RCC 7860 (cell line): ENCODE measurements at places on chromosomes 16 and 17.

DNA sequence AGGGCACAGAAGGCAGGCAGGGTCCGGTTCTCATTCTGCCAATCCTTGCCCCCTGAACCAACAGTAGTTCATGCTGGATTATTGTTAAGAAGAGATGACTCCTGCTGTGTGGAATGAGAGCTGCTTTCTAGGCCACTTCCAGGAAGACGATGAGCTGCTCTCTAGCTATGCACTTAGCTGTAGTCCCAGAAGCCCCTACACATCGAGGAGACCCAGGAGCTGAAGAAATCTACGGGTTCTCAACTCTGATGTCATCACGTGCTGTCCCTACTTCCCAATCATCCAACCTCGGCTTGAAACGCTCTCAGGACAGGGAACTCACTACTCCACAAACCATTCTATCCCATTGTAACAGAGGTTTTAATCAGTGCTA lies 29.0 kb upstream of the EMP2 start:
- DNase-seq, result no peak

GRCh38 chr17:48438516-48439061 lies 8.6 kb upstream of the SKAP1 start:
- no peak for DNase-seq

DNA sequence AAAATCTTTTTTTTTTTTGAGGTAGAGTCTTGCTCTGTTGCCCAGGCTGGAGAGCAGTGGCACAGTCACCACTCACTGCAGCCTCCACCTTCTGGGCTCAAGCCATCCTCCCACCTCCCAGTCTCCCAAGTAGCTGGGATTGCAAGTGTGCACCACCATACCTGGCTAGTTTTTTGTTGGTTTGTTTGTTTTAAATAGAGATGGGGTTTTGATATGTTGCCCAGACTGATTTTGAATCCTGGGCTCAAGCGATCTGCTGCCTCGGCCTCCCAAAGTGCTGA lies 2.0 kb downstream of the LRRC37B start:
- no peak for DNase-seq

DNA sequence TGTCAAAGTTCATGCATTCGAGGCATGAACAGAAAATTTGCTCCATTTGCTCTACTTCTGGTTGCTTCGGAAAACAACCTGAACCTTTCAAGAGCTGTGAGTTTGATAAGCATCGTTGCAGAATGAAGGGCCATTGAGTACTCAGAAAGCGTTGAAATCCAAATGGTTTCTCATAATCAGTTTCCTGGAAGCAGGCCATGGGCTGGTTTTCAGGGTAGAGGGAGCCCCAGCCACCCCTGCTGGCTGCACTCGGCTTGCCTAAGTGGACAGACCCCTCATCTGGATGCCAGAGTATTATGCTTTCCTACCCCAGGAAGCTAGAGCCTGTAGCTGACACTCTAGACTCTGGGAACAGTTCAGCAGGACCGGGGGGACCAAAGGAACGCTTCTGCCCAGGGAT lies 24.4 kb downstream of the SCNN1G start:
- no peak for DNase-seq

DNA sequence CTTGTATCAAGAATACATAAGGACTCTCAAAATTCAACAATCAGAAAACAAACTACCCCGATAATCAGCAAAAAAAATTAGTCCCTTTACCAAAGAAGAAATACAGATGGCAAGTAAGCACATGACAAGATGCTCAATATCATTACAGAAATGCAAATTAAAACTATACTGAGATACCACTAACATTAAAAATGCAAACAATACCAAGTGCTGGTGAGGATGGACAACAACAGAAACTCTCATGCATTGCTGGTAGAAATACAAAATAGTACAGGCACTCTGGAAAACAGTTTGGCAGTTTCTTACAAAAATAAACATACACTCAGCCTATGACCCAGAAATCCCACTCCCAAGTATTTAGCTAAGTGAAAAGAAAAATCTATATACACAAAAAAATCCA lies 7.5 kb downstream of the CEP112 start:
- DNase-seq, result no peak

- no peak for DNase-seq
Observed at GRCh38 chr16:51268237-51268636, 117.2 kb upstream of the SALL1 start.
